ENCODE measurements at places on chromosomes 3 and 15.

GRCh38 chr3:31732548-31732947, 199.8 kb downstream of the STT3B start:
- H3K4me3 ChIP-seq = no peak overlapping the region
- no peaks in the 10 kb centered on the region for H3K36me3 ChIP-seq
- H3K27ac ChIP-seq = no peak overlapping the region

GRCh38 chr3:17431484-17432045, 310.9 kb downstream of the TBC1D5 start:
- no peaks in the 10 kb centered on the region for H3K4me1 ChIP-seq
- H3K4me3 ChIP-seq = no peak overlapping the region
- H3K27me3 ChIP-seq = no peaks in the 10 kb centered on the region
- H3K36me3 ChIP-seq = no peaks in the 10 kb centered on the region

GRCh38 chr15:72183781-72184164, 13.8 kb downstream of the GRAMD2A start:
- H3K4me3 ChIP-seq = no peak overlapping the region
- no peak for DNase-seq
- no peaks in the 10 kb centered on the region for H3K4me1 ChIP-seq
- H3K27ac ChIP-seq = no peak overlapping the region
- H3K27me3 ChIP-seq = no peaks in the 10 kb centered on the region
- no peaks in the 10 kb centered on the region for H3K36me3 ChIP-seq

DNA sequence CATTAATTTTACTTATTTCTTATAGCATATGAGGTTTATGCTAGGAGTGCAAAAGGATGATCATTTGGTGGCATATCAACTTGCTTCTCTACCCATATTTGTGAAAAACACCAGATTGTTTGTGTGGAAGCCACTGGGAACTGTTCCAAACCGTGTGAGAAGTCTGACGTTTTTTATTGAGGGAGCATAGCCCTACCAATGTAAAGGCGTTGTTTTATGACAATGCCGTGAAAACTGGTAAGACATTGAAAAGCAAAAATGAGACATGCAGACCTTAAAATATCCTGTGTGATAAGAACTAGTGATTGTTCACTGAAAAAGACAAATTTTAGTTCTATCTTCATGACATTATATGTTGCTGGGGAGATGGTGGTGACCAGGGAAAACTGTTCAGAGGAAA, 87.8 kb downstream of the CHL1 start:
- H3K36me3 ChIP-seq = no peaks in the 10 kb centered on the region
- no peak overlapping the region for H3K4me3 ChIP-seq
- no peak for DNase-seq
- H3K4me1 ChIP-seq = no peaks in the 10 kb centered on the region
- no peaks in the 10 kb centered on the region for H3K27me3 ChIP-seq

GRCh38 chr3:142886940-142887339, 1.9 kb downstream of the PCOLCE2 start:
- H3K4me1 ChIP-seq = peaks cover 14% of the 10 kb centered on the region
- H3K4me3 ChIP-seq = no peak overlapping the region
- DNase-seq = no peak
- no peaks in the 10 kb centered on the region for H3K36me3 ChIP-seq
- H3K27ac ChIP-seq = no peak overlapping the region

GRCh38 chr3:16102905-16103364, 71.5 kb upstream of the GALNT15 start:
- no peak overlapping the region for H3K4me3 ChIP-seq
- no peaks in the 10 kb centered on the region for H3K27me3 ChIP-seq
- H3K27ac ChIP-seq = no peak overlapping the region
- H3K4me1 ChIP-seq = no peaks in the 10 kb centered on the region
- DNase-seq = no peak
- H3K36me3 ChIP-seq = no peaks in the 10 kb centered on the region

DNA sequence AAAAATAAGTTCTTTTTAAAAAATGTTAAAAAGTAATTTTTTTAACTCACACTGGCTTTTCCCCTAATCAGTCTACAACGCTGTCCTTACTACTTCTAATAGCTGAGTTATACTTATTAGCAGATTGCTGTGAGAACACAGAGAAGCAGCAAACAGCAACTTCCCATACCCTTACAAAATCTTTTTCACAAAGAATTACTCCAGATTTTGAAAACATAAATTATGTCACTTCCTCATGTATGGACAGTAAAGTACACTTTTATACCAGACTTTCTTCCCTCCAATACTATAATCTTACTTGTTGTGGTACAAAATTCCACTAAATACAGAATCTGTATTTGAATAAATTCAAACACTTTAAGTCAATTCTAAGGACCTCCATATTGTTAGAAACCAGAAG, 2.1 kb downstream of the PHC3 start:
- H3K27ac ChIP-seq = peak overlapping the region; percentile 98
- peak overlapping the region; percentile 76 for H3K4me3 ChIP-seq
- peaks cover 26% of the 10 kb centered on the region for H3K4me1 ChIP-seq
- H3K36me3 ChIP-seq = peaks cover 31% of the 10 kb centered on the region
- no peak for DNase-seq

DNA sequence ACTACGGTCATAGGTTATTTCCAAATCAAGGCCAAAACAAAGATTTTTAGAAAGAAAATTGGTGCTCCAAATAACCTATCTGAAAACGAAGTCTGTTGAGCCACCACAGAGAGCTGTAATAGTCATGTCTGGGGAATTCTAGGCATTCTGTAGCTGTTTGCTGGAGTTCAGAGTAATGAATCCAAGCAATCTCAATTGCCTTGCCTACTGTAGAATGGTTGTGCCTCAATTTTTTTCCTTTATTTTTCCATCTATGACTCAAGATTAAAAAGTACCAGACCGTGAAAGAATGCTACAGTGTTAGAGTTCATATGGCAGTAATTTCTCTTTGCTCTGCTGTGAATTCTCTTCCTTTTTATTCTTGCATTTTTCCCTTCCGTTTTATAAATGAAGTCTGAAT, 1007.2 kb upstream of the ALCAM start:
- H3K27me3 ChIP-seq = no peaks in the 10 kb centered on the region
- H3K4me1 ChIP-seq = no peaks in the 10 kb centered on the region
- DNase-seq = no peak
- no peaks in the 10 kb centered on the region for H3K36me3 ChIP-seq

DNA sequence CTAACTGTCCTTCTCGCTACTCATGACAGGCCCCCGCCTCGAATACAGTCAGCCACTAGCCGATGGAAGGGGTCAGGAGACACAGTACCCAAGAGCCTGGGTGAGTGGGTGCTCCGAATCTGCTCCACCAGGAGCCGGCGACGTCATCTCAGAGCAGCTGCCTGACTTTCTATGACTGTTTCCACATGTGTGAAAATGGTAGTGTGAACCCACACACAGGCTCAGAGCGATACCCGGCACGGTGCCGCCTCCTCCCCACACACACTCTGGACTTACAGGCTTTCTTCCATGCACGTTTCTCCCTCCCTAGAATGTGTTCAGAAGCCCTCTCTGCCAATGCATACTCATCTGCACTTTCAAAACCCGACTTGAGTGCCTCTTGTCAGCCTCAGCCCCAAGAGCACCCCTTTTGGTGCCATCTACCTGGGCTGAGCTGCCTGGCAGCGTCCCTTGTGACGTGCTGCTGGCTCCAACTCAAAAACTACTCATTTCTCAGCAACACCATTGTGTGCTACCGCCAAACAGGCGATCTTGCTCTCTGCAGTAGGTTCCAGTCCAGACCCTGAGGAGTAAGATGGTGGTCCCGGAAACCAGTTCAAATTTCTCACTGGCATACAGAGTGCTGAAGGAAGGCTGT, 29.7 kb downstream of the VGLL4 start:
- H3K4me3 ChIP-seq = no peak overlapping the region
- no peaks in the 10 kb centered on the region for H3K27me3 ChIP-seq
- no peak overlapping the region for H3K27ac ChIP-seq
- no peaks in the 10 kb centered on the region for H3K36me3 ChIP-seq
- no peak for DNase-seq

GRCh38 chr3:93989241-93989640, 9.3 kb downstream of the ARL13B start:
- no peaks in the 10 kb centered on the region for H3K36me3 ChIP-seq
- no peak overlapping the region for H3K4me3 ChIP-seq
- no peak overlapping the region for H3K27ac ChIP-seq
- H3K4me1 ChIP-seq = no peaks in the 10 kb centered on the region

DNA sequence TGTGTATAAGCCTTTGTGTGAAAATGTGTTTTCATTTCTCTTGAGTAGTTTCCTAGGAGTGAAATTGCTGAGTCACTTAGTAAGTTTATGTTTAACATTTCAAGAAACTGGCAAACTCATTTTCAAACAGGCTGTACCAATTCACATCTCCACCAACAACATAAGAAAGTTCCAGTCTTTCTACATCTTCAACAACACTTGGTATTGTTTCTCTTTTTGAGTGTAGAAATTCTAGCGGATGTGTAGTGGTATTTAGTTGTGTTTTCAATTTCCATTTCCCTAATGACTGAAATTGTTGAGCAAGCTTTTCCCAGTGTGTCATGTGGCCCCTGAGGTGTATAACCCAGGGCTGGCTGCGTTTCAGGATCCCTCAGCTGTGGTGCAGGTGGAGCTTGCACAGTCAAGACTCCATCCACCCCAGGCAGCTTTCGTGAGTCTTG, 258.5 kb downstream of the PDCD6IP start:
- H3K4me3 ChIP-seq = no peak overlapping the region
- no peaks in the 10 kb centered on the region for H3K36me3 ChIP-seq
- no peak overlapping the region for H3K27ac ChIP-seq
- H3K27me3 ChIP-seq = no peaks in the 10 kb centered on the region

DNA sequence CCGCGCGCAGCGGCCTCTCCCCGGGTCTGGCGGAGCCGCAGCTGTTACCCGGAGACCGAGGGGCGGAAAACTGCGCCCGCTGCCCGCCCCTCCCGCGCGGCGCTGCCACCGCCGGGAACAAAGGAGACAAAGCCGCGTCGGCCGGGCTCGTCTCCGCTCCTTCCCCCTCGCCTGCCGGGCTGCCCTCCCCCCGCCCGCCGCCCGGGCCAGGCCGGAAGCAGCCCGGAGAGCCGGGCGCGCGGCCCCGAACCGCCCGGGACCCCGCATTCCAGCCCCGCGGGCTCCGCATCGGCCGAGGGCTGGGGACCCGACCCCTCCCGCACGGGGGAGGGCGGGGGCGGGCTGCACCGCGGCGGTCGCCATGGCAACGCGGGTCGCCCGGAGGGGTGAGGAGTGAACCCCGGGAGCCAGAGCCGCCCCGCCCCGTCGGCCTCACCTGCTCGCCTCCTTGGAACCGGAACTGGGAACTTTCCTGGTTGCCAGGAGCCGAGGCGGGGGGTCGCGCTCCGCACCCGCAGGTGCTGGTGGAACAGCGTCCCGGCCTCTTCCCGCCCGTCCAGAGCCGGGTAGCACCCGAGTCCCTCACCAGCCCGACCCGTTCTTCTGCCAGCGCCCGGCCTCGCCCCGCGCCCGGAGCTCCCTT, 448 bp downstream of the PLXNB1 start:
- peaks cover 9% of the 10 kb centered on the region for H3K4me1 ChIP-seq
- peak overlapping the region; percentile 62 for H3K4me3 ChIP-seq
- DNase-seq = peak; percentile 61
- no peaks in the 10 kb centered on the region for H3K27me3 ChIP-seq
- no peaks in the 10 kb centered on the region for H3K36me3 ChIP-seq
- H3K27ac ChIP-seq = no peak overlapping the region

DNA sequence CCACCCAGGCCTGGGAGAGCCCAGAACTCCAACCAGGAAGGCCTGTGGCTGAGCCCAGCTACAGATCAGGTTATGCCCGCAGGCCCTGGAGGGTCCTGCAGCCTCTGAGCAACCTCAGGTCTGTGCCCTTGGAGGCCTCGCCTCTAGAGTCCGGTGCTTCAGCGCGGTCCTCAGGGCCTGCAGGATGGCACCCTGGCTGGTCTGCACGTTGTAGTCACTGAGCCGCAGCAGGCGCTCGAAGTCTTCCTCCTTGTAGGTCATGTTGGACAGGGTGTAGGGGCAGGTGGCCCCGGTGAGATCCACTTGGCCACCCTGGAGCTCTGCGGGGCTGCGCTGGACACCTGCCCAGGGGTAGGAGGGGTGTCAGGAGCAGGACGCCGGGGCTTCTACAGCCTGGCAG, 25.8 kb downstream of the PLA2G4D start:
- no peaks in the 10 kb centered on the region for H3K27me3 ChIP-seq
- no peaks in the 10 kb centered on the region for H3K4me1 ChIP-seq

DNA sequence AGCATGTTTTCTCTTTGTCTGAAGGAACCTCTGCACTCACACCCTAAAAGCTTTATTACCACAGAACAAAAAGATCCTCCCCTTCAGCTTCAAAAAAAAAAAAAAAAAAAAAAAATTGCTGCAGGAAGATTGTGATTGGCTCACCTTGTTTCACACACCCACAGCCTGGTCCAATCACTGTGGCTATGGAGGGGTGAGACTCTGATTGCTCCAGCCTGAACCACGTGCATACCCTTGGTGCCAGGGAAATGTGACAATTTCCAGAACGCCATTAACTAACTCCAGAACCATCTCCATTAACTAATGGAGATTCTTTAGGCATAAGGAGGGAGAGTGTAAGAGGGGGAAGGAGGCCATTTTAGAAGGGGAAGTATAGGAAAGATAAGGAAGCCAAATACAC, 106.5 kb upstream of the CRBN start:
- no peak for DNase-seq
- no peak overlapping the region for H3K4me3 ChIP-seq
- no peak overlapping the region for H3K27ac ChIP-seq
- H3K36me3 ChIP-seq = no peaks in the 10 kb centered on the region
- no peaks in the 10 kb centered on the region for H3K27me3 ChIP-seq

- H3K27ac ChIP-seq = no peak overlapping the region
- no peaks in the 10 kb centered on the region for H3K27me3 ChIP-seq
- H3K4me3 ChIP-seq = no peak overlapping the region
- no peak for DNase-seq
- H3K4me1 ChIP-seq = peaks cover 13% of the 10 kb centered on the region
Measured at GRCh38 chr3:72099326-72100079, 314.6 kb upstream of the PROK2 start.

GRCh38 chr15:53512029-53512428, 247.4 kb downstream of the WDR72 start:
- no peaks in the 10 kb centered on the region for H3K36me3 ChIP-seq
- no peak for DNase-seq
- no peaks in the 10 kb centered on the region for H3K27me3 ChIP-seq
- H3K4me3 ChIP-seq = no peak overlapping the region

DNA sequence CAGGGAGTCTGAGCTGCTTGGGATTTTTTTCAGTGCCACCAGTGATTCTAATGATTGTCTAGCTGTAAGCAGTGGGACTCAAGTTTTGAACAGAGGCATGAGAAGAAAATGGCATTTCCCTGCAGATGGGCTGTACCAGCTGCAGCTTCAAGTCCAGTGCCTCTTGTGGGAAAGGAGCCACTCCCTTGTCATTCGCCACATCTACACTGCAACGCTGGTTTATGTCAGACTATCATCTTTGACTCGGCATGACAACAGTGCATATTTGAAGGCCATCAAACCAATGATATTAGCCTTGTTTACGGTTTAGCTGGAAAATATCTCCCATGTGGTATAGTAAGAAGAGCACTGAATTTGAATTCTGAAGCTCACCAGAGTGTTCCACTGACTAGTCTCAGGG, 22.2 kb downstream of the SCG5 start:
- no peak overlapping the region for H3K27ac ChIP-seq
- H3K4me1 ChIP-seq = no peaks in the 10 kb centered on the region
- no peaks in the 10 kb centered on the region for H3K36me3 ChIP-seq
- no peak overlapping the region for H3K4me3 ChIP-seq
- no peak for DNase-seq

- no peak overlapping the region for H3K4me3 ChIP-seq
- DNase-seq = no peak
- no peaks in the 10 kb centered on the region for H3K27me3 ChIP-seq
- no peak overlapping the region for H3K27ac ChIP-seq
Measured at GRCh38 chr3:99863588-99863987, 45.9 kb downstream of the CMSS1 start.
